ENCODE measurements at places on chromosomes 4 and X.

DNA sequence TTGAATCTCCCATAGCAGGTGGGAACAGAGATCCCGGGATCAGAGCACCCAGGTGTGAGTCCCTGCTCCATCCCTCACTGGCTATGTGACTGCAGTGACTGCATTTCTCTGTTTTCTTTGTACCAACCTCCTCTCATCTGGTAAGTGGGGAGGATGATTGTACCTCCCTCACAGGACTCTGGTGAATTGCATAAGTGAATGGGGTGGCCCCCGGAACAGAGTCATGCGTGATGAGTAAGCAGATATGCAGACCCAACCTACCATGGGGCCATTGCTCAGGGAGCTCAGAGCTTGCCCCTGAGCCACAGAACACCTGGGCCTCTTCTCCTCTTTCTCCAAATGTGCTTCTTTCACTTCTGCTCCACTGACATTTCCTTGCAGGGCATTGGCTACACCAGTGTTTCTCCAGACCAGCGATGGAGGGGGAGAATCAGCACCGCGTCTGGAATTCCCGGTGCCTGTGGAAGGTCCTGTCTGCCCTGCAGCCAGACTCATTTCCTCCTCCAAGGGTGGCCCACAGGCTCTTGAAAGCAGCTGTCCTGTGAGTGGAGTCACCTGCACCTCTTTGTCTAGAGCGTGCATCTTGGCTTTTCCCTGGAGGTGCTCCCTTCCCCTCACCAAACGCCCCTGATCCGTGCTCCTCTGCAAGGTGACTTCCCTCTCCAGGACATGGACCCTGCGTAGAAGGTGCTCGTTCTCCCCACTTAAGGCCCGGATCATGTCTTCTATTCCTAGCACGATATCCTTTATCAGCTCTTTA lies 30.0 kb downstream of the C4orf50 start:
- no peak for DNase-seq

- DNase-seq: no peak
These were observed 20.3 kb upstream of the HMX1 start for GRCh38 chr4:8891646-8892555.

DNA sequence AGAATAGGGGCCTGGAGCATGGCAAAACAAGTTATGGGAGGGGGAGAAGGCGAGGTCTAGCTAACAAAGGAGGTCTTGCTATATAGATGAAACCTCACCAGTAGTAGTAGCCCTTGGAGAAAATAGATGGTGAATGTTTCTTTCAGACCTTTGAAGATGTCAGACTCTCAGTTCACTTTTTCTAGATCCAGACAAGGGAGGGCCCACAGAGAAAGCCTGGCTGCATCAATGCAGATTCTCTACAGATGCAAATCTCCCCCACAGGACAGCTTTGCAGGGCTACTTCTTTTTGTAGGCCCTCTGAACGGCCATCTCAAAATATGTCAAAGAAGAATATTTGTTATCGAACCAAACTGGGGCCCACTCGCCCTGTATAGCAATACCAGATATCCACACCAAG lies 159.7 kb downstream of the ANK2 start:
- DNase-seq: no peak

- DNase-seq: no peak
These were observed 26.6 kb upstream of the IRF2 start for GRCh38 chr4:184500748-184501589.

GRCh38 chrX:93594780-93595179 lies 78.6 kb downstream of the NAP1L3 start:
- DNase-seq: no peak

DNA sequence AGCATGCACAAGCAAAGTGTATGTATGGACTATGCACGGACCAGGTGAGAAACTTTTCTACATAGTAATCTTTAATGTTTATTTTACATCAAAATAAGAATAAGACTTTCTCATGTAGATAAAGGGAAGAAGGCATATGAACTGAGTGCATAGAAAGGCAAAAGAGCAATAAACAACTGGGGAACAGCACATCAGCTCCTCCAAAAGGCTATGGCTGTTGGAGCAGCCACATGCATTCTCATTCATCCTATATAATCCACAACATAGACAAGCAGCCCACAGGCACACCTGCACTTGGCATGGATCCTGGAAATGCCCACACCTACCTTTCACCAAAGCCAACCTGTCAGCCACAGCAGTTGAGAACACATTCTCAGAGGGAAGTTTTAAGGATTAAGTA lies 586.9 kb upstream of the INTU start:
- DNase-seq: no peak

GRCh38 chr4:48189731-48190130 lies 55.7 kb upstream of the TXK start:
- DNase-seq: no peak

DNA sequence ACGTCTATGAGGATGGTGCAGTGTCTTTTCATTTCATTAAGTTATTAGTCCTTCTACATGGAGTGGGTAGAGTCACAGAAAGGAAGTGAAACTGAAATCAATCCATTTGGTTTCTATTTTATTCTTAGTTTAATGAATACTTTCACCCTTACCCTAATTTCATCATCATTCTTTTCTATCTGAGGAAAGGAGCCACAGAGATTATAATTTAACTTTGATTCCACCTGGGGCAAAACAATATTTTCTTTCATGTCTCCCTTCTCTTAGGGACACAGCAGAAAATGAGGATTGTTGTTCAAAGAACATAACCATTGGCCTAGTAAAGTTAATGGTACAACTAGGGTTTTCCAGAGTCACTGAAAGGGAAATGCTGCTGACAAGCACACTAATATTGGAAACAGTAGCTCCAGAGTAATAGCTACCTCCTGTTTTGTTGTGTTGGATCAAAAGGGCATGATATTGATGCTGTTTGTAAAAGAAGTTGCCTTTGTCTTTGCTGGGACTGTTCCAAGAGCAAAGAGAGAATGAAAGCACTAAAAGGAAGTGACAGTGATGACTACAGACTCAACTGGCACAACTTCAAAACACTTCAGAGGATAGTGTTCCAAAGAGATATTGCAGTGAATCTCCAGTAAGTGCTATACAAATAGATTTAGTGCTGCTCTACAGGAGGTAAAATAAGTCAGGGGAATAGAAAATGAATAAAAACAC lies 247.1 kb upstream of the PITX2 start:
- no peak for DNase-seq

DNA sequence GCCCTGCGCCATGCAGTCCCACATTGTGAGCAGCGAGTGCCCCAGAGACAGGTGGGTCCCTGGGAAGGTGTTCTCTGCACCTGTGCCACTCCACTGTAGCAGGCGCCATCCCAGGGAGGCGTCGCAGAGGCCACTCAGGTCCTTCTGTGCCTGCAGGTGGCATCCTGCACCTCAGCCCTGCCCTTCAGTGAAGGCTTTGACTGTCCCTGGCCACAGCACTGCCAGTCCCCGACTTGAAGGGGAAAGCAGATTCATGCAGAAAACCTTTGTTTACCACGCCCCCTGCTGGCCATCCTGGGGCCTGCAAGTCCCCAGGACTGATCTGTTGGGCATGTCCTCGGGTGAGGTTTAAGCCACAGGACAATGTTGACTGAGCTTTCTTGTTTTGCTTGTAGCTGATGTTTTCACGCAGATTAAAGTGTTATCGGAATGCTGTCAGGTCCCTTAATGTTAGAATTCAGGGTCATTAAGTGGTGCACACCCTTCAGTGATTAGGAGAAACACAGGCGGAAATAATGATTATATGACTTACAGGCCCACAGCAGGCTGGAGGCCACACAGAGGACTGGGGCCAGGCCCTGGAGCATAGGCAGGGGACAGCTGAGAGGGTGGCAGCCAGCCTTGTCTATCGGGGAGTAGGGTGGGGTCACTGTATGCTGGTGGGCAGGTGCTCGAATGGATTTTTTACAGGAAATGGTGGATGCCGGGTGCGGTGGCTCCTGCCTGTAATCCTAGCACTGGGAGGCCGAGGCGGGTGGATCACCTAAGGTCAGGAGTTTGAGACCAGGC lies 5.0 kb downstream of the TACC3 start:
- peak; percentile 90 for DNase-seq

DNA sequence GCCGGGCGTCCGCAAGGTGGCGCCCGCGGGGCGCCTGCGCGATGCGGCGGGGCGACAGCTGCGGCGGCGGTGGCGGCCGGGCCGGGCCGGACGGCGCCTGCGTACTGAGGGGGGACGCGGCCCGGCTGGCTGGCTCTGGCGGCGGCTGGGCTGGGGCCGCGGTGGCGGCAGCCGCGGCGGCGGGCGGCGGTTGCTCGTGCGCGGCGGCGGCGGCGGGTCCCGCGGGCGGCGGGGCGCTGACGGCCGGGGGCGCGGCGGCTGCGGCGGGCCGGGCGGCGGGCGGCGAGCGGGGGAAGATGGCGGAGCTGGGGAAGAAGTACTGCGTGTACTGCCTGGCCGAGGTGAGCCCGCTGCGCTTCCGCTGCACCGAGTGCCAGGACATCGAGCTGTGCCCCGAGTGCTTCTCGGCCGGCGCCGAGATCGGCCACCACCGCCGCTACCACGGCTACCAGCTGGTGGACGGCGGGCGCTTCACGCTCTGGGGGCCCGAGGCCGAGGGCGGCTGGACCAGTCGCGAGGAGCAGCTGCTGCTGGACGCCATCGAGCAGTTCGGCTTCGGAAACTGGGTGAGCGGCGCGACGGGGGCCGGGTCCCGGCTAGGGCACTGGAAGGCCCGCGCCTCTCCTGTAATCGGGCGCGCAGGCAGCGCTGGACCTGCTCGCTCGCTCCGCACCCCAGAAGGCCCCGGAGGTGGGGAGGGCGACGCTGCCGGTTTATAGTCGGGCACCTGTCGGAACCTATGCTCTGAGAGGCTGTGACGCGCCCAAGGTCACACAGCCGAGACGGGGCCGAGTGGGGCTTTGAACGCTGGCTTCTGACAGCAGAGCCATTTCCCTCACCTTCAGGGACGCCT lies at the start of gene TADA2B:
TADA2B (plus strand) TSS at position 89 of the 853 bp plus-strand sequence; CDS start at position 297, 208 bp downstream.
- DNase-seq: peak; percentile 44

GRCh38 chr4:7701866-7702649 lies 237.6 kb downstream of the AFAP1 start:
- DNase-seq: no peak

DNA sequence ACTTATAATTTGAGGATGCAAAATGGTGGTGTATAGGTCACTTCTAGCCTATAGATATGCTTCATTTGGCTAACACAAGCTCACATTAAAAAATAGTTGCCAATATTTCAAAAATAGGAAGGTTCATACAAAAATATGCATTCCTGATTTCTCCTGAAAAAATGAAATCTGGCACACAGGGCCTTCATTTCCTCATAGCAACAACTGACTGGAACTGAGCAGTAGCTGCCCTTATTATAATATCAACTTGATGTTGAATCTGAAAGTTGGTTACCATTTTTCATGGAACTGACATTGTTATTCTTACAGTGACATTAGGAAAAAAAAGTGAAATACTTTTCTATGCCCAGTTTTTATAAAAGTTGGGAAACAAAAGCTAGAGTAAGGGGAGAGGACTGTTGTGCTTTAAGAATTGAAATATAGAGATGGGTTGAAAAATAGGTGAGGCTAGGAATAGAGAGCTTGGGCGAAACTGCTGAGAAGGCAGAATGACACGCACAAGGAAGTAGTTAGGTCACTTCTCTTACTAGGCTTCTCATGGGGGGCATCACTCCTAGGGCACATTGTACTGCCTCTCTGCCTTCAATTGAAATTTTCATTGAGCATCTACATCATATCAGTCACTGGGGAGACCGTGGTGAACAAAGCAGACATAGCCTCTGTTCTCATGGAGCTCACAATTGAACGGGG lies 43.1 kb upstream of the C1GALT1C1 start:
- no peak for DNase-seq

- DNase-seq: no peak
These were observed 30.1 kb upstream of the PRDX4 start for GRCh38 chrX:23637187-23637586.

GRCh38 chr4:131764730-131765129 lies 1384.4 kb upstream of the PCDH10 start:
- DNase-seq: no peak

- DNase-seq: no peak
These were observed 137.8 kb upstream of the SLC4A4 start for GRCh38 chr4:71201057-71201456.

DNA sequence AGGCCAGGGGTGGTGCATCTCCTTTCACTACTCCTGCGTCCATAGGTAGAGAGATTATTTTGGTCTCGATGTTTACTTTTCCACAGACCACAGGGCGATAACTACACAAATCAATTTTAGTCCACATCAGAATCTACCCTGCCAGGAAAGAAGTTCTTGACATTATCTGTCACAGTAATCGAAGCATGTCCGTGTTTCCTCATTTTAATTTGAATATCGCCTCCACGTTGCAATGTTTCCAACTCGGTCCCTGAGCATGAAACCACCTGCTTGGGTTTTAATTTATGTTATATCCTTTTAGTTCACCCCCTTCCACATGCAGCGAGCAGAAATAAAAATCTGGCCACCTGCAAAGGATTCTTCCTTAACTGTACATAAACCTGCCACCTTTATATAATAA lies 100.1 kb upstream of the ATXN3L start:
- no peak for DNase-seq

DNA sequence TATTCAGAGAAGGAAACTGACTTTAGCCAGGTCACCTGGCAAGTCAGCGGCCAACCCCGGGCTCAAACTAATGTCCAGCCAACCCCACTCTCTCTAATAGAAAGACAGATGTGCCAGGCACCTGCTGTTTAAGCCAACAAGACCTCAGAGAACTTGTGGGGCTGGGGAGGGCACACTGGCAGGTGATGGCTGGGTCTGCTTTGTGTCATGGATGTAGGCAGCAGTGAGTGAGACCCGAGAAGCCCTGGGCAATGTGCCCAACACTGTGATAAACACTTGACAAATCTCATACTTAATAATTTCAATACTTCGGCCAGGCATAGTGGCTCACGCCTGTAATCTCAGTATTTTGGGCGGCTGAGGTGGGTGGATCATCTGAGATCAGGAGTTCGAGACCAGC lies 9.0 kb upstream of the CD99L2 start:
- no peak for DNase-seq

GRCh38 chr4:83054928-83055327 lies 19.9 kb downstream of the COPS4 start:
- DNase-seq: no peak

DNA sequence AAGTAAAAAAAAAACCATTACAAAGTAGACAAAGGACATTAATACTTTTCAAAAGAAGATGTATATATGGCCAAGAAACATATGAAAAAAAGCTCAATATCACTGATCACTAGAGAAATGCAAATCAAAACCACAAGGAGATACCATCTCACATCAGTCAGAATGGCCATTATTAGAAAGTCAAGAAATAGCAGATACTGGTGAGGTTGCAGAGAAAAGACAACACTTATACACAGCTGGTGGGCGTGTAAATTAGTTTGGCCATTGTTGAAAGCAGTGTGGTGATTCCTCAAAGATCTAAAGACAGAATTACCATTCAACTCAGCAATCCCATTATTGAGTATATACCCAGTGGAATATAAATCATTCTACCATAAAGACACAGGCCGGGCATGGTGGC lies 39.3 kb downstream of the TASL start:
- no peak for DNase-seq

All from effector CD4-positive, alpha-beta T cell (primary cell).